ENCODE measurements at places on chromosomes 6 and 20.

DNA sequence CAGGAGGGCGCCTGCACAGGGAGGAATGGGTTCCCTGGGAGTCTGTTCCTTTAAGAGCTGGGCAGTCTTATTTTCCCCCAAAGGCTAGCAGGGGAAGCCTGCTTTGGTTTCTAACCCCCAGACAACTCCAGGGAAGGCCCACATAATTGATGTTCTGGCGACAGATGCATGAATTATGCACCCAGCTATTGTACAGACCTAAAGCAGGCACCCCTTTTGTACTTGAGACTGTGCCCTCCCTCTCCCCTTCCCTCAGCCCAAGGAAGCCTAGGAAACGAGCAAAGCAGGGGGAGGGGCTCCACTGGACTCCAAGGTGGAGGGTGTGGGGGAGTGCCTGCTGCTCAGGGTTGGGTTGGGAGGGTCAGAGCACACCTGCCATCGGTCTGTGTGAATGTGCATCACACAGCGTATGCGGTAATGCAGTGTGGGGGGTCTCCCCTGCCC is 102.1 kb downstream of the KCNB1 start:
- no peak for DNase-seq

DNA sequence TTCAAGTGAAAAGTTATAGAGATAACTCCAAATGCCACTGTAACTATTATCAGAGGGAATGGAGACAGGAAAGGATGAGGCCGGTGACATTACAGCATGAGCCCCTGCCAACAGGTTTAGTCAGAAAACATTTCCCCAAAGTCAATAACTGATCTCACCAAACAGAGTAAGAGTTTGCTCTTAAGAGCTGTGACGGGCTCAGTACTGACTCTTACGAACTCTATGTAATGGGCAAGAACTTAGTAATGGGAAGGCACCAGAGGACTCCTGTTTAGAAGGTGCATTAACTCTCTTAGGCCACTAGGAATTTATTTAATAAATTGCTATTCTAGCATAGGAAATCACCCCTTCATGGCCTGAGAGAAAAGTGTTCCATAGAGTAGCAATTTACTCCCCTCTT is 76.8 kb downstream of the SAMD5 start:
- DNase-seq: no peak

DNA sequence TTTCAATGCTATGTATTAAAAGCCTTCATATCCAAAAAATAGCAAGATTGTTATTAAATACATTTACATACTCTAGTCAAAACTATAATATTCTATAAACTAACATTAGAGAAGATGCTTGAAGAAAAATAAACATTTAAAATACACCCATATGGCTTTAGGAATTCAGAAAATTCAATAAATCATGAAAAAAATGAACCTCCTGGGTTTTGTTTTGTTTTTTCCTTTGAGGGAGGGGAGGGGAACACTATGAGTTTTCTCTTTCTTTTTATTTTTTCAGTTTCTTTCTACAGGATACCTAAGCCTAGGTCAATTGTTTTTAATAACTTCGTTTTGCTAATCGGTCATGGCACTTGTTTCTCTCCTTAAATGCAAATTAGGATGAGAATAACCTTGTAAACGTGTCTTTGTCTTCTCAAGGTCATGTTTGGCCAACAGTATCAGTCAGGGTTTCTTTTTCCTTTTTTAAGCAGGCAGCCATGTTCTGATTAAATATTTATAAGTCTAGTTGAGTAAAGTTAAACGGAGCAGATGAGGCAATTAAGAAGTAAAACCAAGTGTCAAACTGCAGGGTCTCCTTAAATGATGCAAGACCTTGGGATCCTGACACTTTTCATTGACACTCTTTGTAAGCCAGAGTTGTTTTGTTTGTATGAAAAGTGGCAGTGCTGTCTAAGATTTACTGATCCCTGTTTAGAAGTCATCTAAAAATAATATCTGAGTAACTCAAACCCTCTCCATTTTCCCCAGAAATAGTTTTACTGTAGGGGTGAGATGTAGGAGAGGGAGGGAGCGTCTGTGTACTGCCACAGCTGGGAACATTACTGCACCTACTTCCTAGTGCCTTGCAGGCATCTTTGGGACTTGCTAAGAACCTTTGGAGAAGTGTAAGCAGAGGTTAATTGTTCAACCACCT is 392.3 kb downstream of the PLCB1 start:
- no peak for DNase-seq

- DNase-seq: no peak
Measured at GRCh38 chr20:19275630-19276071, 63.2 kb downstream of the SLC24A3 start.

Data from 8988T (cell line).